ENCODE measurements at places on chromosomes 7 and 10.

DNA sequence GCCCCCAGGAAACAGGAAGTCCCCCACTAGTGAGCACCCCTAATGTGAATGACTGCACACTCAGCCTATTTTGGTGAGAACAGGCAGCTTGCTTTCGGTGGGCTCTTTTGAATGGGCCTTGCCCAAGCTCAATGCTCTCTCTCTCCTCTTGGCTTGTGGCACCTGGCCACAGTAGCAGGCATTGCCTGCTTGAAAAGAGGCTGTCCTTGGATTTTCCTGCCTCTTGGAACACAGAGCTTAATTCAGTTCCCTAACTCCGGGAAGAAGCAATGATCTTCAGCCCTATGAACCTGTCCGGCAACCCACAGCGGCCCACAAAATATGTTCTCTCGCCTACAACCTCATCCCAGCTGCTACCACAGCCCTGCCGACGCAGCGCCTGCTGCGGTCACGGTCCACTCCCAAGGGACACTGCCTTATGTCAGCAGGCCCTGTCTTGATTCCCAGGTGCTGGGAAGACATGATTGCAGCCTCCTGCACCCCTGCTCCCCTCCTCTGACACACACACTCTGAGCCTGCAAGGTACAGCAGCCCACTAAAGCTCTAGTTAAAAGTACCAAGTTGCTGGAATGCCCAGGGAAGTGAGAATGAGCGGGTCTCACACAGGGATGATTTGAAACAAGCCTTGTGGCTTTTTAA lies 715.5 kb upstream of the GALNT17 start:
- no peak for DNase-seq

- DNase-seq, result no peak
Measured at GRCh38 chr10:62166331-62167131, 102.1 kb downstream of the RTKN2 start.

DNA sequence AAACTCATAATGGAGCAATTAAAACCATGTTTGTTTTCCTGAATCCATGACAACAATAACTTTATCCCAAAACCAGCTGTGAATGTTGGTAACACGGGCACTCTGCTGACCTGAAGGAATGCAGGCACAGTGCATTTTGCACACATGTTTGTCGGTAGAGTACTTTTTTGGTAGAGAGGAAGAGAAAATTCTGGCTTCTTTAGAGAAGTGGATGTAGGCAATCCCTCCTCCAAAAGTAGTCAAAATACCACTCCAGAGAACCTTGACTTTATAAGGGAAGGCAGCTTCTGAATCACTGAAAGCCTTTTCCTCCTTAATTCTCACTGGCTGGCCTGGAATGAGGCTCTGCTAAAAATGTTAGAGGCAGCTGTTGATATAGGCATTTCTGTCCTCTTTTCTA lies 15.8 kb upstream of the ACTA2 start:
- no peak for DNase-seq

DNA sequence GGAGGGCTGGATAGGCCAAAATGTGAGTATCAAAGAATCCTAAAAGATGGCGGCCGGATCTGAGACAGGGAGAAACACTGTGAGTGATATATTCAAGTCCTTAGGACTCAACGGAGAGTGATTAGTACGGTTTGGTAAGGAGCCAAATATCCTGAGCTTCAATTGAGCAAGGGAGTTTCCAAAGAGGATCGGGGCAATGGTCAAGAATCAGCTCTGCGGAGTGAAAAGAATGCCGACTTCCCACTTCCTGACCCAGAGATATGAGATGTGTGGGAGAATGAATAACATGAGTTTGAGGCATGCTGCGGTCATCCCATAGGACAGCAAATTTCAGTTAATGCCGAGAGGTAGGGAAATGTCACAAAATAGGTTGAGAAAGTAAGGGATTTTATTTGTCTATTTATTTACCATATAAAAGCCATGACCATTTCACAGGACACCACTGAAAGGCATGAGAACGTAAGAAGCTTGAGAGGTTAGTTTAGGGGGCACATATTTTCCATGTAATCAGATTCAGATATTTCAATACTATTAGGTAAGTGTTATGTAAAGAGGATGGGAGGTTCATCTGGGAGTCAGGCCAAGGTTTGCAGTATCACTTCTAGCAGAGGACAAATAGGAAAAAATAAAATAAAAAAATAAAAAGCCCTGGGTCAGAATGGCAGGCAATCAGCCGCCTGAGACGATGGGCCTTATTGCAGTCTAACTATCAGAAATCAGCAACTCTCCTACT lies 165.6 kb downstream of the HGF start:
- no peak for DNase-seq

GRCh38 chr7:92632791-92633190 lies 42.6 kb upstream of the FAM133B start:
- DNase-seq, result no peak
